ENCODE measurements at places on chromosomes 16 and 17.

DNA sequence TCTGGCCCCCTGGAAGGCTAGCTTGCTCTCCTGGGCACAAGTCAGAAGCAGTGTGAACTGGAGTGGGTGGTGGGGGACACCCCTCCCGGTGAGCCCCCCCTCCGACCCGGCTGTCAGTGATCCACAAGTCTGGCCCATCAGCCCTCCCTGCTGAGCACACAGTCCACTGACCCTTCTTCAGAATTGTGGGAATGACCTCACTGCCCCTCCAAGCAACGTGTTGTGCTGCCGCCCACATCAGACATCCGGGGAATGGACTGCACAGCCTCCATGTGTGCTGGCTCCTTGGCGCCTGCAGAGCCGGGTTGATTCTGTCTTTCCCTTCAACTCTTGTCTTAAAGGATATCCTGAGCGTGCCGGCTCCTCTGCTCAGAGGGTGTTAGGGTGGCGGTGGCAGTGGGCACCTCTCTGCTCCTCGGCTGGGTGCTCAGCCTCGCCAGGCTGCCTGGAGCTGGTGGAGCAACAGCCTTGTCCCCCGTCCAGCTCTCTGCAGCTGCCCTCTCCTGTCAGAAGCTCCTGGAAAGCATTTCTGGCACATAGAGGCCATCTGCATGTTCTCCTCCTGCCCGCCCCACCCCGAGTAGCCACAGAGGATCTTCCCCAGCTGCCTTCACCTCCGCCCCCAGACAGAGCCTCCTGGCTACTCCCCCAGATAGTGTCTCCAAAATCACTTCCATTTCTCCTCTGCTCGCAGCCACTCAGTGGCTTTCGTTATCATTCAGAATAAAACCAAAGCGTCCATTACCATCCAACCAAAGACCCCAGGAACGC is 19.8 kb downstream of the NPTX1 start:
- no peak for DNase-seq

GRCh38 chr17:78019367-78019975 is 61.0 kb downstream of the TNRC6C start:
- DNase-seq, result peak; percentile 53

DNA sequence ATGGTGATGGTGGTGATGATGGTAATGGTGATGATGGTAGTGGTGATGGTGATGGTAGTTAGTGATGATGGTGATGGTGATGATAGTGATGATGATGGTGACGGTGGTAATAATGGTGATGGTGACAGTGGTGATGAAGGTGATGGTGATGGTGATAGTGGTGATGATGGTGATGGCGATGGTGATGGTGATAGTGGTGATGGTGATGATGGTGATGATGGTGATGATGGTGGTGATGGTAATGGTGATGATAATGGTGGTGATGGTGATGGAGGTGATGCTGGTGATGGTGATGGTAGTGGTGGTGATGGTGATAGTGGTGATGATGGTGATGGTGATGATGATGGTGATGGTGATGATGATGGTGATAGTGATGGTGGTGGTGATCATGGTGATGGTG is 148.7 kb upstream of the TNRC6C start:
- no peak for DNase-seq

- peak; percentile 38 for DNase-seq
These were observed 143.7 kb downstream of the ZNF18 start for GRCh38 chr17:11853321-11854151.

DNA sequence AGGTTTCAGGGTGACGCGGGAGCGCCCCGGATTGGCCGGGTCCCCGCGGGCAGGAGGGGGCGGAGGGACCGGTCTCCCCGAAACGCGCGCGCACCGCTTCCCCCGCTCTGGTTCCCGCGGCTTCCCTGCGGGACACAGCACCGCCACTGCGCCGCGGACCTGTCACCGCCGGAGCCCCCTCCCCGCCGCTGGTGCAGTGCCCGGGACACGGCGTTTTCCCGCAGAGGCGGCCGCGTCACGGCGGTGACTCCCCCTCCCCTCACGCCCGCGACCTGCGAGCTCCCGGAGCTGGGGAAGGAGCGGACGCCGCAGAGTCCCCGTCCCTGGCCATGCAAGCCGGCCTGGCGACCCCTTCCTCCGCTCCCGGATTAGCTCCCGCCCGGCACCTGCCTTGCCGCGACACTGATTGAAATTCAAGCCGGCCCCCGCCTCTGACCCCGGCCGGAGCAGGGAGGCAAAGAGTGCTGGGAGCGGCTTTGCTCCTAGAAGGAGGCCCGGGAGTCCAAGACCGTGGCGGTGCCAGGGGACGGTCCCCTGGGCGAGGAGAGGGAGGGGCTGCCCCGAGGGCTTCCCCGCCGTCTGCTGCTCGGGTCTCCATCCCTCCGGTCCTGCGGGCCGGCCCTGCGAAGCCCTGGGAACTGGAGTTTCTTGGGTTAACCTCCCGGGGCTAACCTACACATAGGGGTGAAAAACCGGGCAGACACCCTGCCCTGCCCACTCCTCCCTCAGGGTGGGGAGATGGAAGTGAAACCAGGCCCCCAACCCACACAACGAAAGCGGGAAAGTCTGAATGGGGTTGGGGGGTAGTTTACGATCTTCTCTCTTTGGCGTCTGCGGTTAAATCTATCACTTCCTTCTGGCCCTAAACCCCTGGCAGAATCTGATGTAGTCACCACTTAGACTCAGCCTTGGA is 1.0 kb downstream of the RHBDL3 start:
- DNase-seq, result no peak

- no peak for DNase-seq
These were observed 577.9 kb upstream of the CDH5 start for GRCh38 chr16:65788434-65789140.

DNA sequence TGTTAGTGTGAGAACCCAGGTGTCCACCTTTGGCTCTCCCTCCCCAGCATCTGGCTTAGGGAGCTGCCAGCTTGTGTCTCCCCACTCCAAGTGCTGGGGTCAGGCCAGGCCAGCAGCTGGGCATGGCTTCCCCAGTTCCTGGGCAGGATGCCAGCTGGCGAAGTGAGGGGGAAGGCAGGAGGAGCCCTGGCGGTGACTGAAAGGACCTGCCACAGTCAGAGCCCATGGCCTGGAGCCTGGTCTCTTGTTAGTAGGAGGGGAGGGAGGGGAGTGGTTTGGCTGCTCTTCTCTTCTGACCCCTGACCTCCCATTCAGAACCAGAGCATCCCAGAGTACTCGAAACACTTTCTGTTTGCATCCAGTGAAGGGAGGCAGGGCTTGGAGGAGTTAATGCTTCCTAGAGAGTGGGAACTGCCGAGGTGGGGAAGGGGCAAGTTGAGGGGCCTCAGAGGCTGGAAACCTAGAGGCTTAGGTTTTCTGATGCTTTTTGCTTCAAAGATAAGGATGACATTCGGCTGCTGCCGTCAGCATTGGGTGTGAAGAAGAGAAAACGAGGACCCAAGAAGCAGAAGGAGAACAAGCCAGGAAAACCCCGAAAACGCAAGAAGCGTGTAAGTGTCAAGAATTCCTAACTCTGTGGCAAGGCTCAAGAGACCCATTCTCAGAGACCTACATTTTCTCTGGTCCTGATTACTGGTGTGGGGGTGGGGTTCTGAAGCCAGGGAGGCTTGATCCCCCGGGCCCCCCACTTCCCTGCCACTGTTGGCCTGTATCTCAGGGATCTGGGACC is 772 bp downstream of the CHD3 start:
- peak; percentile 89 for DNase-seq

GRCh38 chr17:40068917-40069750 is 6.4 kb downstream of the THRA start:
- DNase-seq, result peak; percentile 77

DNA sequence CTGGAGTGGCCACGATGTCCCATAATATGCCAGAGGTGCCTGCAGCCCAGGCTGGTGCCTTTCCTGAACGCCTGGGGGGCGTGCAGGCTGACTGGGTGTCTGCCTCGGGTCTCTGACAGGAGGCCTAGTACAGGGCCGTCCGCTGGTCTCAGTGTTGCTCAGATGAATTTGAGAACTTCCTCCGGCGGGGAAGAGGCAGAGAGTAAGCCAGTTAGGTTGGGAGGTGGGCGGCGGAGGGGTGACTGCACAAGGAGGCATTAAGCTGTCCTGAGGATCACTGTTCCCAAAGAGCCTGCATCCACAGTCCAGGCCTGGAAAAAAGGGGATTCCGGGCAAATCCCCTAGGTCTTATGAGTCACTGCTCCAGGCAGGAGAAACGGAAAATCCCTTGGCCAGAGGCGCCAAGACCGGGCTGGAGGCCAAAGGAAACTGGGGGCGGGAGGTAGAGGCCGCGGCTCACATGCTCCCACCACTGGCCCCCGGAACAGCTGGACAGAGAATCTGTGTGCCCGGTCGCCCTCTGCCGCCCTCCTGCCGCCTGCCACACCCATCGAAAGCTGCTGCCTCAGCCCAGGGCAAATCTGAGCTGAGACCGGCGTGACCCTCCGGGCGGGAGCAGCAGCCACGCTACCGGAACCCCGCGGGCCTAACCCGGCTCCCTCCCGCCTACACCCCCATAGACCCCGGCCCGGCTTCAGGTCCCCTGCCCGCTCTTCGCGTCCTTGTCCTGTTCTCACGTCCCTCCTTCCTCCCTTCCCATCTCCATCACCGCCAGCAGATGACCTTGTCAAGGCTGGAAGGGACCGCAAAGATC is 1.2 kb downstream of the TRIM47 start:
- no peak for DNase-seq

- no peak for DNase-seq
These were observed 348.3 kb downstream of the C16orf95 start for GRCh38 chr16:86968866-86969265.

GRCh38 chr17:45311760-45312476 is 4.9 kb downstream of the MAP3K14 start:
- no peak for DNase-seq

GRCh38 chr17:42135664-42136653 is 13.4 kb downstream of the HSPB9 start:
- peak; percentile 9 for DNase-seq

DNA sequence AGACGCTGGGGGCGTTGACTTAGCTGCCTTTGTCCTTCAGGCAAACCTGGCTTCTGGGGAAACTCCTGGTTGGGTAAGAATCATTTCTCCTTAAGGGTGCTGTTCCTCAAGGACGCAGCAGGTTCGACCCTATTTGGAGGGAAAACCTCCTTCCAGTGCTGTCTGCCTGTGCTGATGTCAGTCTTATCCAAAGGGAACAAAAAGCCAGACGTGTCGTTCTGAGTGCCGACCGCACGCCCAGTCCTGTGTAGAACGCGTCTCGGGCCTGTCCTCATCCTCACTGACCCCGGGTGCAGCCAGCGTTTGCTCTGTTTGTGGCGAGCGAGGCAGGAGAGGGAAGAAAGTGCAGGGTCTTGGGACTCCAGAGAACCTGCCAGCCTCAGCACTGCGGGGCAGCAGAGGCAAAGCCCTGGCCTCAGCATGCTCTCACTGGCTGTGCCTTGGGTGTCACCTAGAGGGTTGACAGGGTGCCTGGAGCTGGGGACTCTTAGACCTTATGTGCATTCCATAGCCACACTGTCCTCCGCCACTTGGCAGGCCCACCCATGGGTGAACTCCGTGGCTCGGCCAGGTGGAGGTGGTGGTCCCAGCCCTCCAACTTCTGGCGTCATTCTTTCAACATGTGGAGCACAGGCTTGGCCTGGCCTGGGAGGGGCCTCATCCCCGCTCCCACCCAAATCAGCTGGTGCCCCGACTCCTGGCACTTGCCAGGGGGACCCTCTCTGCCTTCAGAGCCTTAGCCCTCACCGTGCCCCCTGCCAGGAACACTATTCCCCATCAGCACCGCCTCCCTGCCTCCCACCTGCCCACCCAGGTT is 6.0 kb downstream of the SNN start:
- DNase-seq, result no peak

GRCh38 chr17:29145289-29146073 is 34.7 kb downstream of the MYO18A start:
- DNase-seq, result peak; percentile 83

GRCh38 chr17:40552806-40553693 is 12.2 kb downstream of the CCR7 start:
- no peak for DNase-seq

DNA sequence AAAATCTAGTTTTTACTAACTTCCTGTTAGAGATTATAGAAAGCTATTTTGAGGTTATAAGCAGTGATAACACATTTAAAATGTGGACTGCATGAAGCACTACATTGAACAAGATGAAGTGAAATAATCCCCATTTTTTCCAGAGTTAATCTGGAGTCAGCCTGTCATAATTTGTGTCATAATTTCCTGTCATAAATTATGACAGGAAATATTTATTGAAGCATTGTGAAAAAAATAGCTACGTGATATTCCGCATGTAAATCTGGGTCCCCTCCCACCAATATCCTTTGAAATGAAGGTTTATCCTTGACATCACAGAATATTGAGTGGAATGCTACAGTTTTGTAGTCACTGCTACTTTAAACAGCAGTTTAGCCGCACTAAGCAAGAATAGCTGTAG is 40.1 kb downstream of the OMG start:
- DNase-seq, result peak; percentile 28

All from A673 (cell line).